ENCODE measurements at places on chromosomes 13 and 19.

GRCh38 chr13:39037410-39037879, 444 bp downstream of the PROSER1 start:
- no peak for DNase-seq

DNA sequence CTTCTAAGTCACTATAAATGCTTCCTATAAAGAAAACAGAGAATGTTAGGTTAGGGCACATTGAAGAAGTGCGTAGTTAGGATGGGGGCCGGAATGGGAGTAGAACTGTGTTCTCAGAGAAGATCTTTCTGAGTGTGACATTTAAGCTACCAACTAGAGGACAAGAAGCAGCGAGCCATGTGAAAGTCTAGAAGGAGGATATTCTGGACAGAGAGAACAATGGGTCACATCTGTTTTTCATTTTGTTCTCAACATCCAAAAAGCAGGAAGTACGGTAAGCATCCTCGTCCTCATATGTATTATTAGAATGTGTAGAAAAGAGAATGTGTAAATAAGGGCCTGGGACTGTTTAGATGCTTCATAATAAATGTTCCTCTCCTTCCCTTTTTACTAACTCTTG, 44.5 kb upstream of the PARP4 start:
- DNase-seq, result no peak

- no peak for DNase-seq
Measured at GRCh38 chr19:51030631-51031030, 4.2 kb downstream of the KLK12 start.

DNA sequence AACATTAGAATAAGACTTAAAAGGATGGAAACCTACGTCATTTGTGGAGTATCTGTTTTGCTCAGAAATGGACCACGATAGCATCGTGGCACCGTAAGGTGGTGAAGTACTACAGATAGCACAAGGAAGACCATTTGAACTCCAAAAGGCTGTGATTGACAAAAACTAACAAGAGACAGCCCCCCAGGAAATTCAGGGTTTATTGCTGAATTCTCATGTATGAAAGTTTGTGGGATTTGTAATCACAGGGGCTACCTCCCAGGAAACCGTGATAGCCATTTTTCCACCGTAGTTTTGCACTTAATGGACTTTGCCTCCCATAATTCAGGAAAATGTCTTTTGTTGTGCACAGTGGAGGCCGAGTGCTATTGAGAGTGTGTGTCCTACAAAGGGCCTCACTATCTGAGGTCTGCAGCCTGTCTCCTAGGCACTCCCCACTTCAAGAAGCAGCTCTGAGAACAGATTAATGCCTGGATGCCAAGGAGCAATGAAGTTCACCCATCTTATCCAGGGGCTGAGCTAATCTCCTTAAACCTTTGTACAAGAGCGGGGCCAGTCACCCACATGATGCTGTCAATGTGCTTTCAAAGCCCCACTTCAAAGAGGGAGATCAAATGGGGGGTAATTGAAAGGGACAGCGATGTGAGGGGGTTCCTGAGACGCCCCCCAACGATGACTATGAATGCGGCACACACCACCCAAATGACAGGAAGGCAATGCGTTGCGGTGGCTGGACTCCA, 182.6 kb downstream of the COL4A1 start:
- DNase-seq, result no peak

- peak; percentile 61 for DNase-seq
Measured at GRCh38 chr19:15177269-15178116, 23.3 kb downstream of the NOTCH3 start.

GRCh38 chr13:56317841-56318240, 822.9 kb upstream of the PRR20A start:
- no peak for DNase-seq

GRCh38 chr13:40152145-40152544, 496.7 kb downstream of the COG6 start:
- DNase-seq, result no peak

DNA sequence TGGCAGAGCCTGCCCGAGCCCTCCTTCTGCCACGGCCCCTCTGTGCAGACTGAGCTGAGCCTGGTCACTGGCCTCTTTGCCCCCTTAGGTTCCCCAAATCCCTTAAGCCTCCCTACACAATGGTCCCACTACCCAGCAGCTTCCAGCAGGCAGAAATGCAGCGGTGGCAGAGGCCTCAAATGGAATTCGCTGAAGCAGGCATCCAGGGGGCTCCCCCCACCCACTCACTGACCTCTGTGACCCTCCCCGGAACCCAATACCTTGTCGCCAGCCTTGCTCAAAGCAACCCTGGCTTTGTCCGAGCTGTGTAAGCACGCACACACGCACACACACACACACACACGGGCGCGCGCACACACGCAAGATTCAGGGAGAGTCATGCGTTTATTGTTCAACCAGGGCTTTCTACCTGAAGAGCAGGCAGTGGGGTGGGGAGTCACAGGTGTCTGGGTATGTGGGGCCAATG, at the start of gene LIM2:
LIM2 (minus strand) TSS at position 51 of the 466 bp plus-strand sequence. CDS start 531 bp downstream, outside the sequence.
- DNase-seq, result no peak

DNA sequence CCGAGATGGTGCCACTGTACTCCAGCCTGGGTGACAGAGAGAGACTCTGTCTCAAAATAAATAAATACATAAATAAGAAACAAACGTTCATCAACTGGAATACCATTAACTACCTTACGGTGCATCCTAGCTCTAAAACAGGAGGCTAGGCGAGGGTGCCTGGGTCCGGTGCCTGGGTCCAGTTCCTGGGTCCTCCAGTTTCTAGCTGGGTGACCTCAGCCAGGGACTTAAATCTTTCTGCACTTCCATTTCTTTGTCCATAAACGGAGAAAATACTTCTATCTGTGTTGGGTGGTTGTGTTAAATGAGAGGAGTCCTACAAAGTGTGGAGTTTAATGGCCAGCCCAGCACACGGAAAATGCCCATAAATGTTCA, 34.0 kb downstream of the RFX2 start:
- DNase-seq, result no peak

- no peak for DNase-seq
Measured at GRCh38 chr19:42571116-42571515, 23.6 kb downstream of the CEACAM8 start.

- no peak for DNase-seq
Measured at GRCh38 chr13:34021619-34022018, 203.7 kb downstream of the RFC3 start.

DNA sequence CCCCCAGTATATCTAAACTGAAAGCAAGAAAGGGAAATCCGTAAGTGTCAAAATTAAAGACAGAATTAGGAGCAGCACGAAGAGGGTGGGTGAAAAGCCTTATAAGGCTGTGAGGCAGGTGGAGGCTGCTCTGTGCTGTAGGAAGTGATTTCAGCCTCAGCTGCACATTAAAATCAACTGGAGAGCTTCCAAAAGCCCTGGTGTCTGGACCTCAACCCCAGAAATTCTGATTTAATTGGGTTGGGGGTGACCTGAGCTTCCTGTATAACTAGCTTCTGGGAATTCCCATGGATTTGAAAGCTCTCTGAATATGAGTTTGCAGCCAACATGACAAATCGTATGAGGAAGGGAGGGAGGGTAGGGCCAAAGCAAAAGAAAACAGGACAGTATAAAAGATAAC, 242.4 kb upstream of the TMTC4 start:
- no peak for DNase-seq

- DNase-seq, result no peak
Measured at GRCh38 chr19:53076984-53077383, 26.2 kb downstream of the ZNF160 start.

- DNase-seq, result no peak
Measured at GRCh38 chr19:47113850-47114651, 475 bp upstream of the ZC3H4 start.

- no peak for DNase-seq
Measured at GRCh38 chr13:75724752-75725517, 88.8 kb downstream of the LMO7 start.

DNA sequence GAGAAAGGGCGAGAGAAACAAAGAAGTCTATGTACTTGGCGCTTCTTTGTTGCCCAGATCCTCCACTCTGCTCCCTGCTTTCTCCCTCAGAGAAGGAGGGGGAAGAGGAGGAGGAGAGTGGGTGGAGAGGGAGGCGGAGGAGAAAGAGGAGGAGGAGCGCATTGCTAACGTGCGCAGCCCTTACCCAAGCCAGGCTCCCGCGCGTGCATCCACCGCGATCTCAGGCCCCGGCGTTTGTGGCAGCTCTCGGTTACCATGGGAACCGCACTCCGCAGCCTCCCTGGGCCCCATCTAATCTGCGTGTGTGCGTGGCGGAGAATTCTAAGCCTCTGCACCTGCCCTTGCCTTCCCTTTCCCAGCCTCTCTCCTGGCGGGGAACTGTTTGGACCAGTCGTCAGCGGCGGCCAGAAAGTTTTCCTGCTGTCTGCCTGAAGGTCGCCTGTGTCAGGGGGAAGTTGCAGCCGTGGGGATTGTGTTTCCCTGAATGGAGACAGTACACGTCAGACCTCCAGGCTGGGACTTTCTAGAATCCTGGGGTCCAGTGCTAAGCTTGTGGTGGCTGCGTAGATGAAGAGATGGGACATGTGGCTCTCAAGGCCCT, at the start of gene ERICH6B:
ERICH6B (minus strand) TSS at position 239 of the 601 bp plus-strand sequence. CDS start 18,734 bp downstream, outside the sequence.
- DNase-seq, result no peak

DNA sequence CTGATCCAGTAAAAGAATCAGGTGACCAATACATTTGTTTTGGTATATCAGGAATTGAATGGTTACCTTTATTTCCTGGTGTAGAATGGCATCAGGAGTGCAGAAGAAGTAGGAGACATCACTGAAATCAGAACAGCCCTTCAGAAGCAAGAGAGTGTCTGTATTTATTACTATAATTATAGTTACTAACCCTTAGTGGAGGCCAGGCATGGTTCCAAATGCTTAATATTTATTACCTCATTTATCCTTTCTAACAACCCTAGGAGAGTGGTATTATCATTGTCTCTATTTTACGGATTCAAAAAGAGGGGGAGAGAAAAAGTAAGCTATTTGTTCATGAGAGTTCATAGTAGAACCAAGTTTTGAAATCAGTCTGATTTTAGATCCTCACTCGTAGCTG, 1292.9 kb downstream of the PCDH9 start:
- no peak for DNase-seq

DNA sequence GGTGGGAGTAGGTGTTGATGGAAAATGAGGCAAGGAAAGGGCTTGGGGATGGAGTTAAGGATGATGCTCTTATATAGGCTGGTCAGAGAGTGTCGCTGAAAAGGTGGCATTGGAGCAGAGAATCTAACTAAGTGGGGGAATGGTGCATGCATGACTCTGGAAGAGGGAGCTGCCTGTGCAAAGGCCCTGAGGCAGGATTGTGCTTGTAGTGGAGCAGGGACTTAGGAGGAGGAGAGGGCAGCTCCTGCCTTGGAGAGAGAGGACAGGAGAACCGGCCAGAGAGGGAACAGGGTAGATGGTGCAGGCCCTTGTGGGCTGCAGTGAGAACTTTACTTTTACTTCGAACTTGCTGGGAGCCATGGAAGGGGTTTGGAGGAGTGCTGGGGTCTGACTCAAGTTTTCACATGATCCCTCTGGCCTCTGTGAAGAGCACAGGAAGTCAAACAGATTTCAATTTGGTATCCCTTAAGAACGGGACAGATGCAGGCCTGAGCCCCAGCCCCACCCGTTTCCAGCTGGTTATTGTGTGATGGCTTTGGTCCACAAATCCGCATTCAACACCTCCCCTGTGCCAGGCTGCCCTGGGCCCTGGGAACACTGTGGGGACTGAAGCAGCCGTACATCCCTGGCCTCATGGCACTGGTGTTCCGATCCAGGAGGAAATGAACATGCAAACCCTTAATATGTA, 7.0 kb downstream of the AP2A1 start:
- no peak for DNase-seq

GRCh38 chr19:54883228-54883627, 9.2 kb downstream of the FCAR start:
- no peak for DNase-seq

- DNase-seq, result no peak
Measured at GRCh38 chr13:25473864-25474263, 102.1 kb downstream of the ATP8A2 start.

- DNase-seq, result no peak
Measured at GRCh38 chr13:49667773-49668172, 23.5 kb downstream of the EBPL start.

Measured in effector memory CD4-positive, alpha-beta T cell (primary cell).